ENCODE measurements at places on chromosomes 7 and 10.

- no peak for DNase-seq
Measured at GRCh38 chr7:69067397-69067796, 530.9 kb upstream of the AUTS2 start.

- no peak for DNase-seq
Measured at GRCh38 chr7:27462575-27463270, 200.0 kb downstream of the HIBADH start.

DNA sequence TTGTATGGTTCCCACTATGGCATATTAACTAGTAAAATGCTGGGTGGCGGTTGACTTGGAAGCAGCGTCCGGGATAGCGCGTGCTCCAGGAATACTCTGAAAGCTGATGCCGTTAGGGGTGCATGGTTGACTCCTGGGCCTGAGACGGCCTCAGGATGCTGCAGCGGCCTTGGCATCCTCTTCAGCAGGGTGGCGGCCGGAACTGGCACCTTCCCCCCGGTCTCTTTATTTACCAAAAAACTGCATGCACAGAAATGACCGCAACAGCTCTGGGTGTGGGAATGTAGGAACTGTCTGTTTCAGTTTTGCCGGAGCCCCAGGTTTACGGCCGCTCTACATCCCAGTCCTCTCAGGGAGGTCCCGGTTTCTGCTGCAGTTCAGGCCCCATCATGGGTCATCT is 28.8 kb downstream of the PFKP start:
- DNase-seq, result no peak

DNA sequence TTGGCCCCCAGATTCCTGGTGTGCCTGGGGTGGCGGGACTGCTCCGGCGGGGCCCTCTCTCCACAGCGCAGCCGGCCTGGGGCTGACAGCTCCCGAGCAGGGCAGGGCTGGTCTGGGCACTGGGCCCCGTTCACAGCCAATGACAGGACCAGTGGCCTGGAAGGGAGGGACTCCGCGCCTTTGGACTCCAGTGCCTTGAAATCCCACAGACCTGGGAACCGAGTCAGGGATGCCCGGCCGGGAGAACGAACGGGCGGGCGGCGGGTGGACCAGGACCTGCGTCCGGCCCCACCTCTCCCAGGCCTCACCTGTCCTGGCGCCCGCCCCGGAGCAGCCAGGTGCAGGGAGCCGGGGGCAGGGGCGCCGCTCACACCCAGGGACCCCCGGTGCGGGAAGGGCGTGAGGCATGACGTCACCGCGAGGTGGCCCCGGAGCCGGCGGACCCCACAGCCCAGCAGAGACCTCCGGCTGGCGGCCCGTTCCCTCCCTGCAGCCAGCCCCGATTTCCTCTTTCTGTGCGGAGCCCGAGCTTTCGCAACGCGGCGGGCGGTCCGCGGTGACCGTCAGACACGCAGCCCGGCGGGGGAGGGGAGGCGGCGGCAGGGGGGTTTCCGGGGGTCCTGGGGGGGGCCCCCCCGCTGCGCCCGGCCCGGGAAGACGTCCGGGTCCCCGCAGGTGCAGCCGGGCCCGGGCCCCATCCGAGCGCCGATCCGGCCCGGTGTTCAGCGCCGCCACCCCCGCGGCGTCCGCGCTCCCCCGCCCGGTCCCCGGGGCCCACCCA is 743 bp downstream of the ADAP1 start:
- no peak for DNase-seq

- no peak for DNase-seq
Measured at GRCh38 chr7:5489991-5490536, 66.4 kb upstream of the TNRC18 start.

GRCh38 chr10:19628767-19629560 is 187.3 kb upstream of the PLXDC2 start:
- DNase-seq, result no peak

GRCh38 chr7:12578930-12579640 is 8.6 kb downstream of the SCIN start:
- no peak for DNase-seq

All from stimulated activated CD8-positive, alpha-beta memory T cell treated with anti-CD3 and anti-CD28 coated beads, Interleukin-4, amount 100 ng/mL, for 1 hour (primary cell).